Hindlimb muscle (tissue), 1 donor: ENCODE measurements at places on chromosomes 12 and 14. TPM values are rescaled to one million over a fixed set of nuclear protein-coding genes. Genes with fewer than 3 reads are reported as not detected.

GARIN6 gene
- polyA plus RNA-seq: not detected

ADCY4 gene
- polyA plus RNA-seq: 17.0 TPM

IAPP gene
- polyA plus RNA-seq: not detected

PIWIL1 gene
- 0.09 TPM for polyA plus RNA-seq

SLCO1C1 gene
- 0.59 TPM for polyA plus RNA-seq

APAF1 gene
- polyA plus RNA-seq: 27.4 TPM

CMKLR1 gene
- 4.5 TPM for polyA plus RNA-seq

C12orf56 gene
- 2.7 TPM for polyA plus RNA-seq

PRB2 gene
- polyA plus RNA-seq: not detected

TDP1 gene
- polyA plus RNA-seq: 9.4 TPM

ABHD12B gene
- polyA plus RNA-seq: 1.6 TPM

DNA sequence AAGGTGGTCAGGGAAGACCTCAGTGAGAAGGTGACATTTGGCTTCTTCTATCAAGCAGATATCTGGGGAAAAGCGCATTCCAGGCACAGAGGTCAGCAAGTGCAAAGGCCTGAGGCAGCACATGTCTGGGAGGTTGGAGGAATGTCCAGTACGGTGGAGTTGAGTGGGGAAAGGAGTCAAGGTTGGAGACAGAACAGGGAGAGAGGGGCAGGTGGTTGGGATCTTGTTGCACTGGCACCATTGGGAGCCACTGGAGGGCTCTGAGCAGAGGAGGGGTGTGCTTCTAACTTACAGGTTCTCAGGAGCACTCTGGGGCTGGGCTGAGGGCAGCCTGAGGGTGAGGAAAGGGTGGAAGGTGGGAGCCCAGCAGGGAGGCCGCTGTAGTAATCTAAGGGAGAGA lies 52.1 kb downstream of the EID3 start:
- DNase-seq: no peak

GRCh38 chr14:54665946-54666345 lies 99.0 kb downstream of the SAMD4A start:
- no peak for DNase-seq

GRCh38 chr12:19215115-19215514 lies 85.6 kb downstream of the PLEKHA5 start:
- DNase-seq: no peak

GRCh38 chr12:6222078-6222654 lies 22.0 kb downstream of the CD9 start:
- no peak for DNase-seq

DNA sequence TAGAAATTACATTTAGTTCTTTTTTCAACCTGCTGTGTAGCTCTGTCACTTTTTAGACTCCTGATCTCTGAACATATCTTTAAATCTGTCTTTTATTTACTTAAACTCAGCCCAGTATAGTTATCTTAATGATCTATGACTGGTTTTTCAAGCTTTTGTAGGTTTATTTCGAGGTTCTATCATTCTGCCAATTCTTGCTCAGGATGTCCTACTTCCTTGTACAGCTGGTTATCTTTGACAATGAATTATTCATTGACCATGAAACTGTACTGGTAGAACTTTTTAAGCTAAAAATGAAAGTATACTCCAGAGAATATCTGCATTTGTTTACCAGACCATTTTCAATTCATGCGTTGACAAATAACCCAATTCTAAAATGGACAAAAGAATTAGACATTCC lies 37.8 kb downstream of the TC2N start:
- no peak for DNase-seq

GRCh38 chr14:68756000-68756481 lies 36.8 kb downstream of the ZFP36L1 start:
- no peak for DNase-seq

DNA sequence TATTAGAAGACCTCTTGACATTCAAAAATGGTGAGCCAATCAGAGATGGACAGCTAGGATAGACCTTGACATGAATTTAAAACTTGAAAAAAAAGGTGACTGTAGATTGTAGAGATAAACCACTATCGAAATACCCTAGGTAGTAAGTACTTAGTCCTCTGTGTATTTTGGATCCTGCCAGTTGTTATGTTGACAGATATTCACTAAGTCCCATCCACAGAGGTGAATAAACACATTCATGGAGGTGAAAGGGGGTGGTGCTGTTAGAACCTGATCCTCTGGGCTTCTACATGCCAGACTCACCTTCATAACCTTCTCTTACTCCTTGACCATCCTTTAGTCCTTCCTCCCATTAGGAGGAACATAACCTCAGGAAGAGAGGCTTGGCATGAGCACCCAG lies 72.3 kb downstream of the OTX2 start:
- no peak for DNase-seq

- DNase-seq: no peak
Observed at GRCh38 chr12:8909752-8910151, 4.6 kb upstream of the PHC1 start.

DNA sequence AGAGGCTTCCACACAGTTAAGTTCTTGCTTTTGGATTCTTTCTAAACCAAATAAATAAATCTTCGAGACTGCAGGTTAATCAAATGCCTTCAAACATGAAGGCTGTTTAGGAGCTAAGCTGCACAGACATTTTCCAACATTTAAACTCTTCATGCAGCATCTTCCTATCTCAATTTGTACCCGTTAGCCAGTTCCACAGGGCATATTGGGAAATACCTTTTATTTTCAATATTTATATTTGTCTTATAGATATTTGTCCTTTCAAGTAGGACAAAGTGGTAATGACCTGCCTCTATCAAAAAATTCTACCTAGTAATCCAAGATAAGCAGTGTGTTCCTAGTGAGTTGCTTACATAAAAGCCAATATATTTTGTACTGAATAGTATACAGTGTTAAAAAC lies 373.6 kb downstream of the DIO2 start:
- DNase-seq: no peak

GRCh38 chr12:95130096-95130495 lies 56.7 kb upstream of the NR2C1 start:
- DNase-seq: no peak

- DNase-seq: no peak
Observed at GRCh38 chr14:105528586-105529318, 2.4 kb downstream of the TMEM121 start.

DNA sequence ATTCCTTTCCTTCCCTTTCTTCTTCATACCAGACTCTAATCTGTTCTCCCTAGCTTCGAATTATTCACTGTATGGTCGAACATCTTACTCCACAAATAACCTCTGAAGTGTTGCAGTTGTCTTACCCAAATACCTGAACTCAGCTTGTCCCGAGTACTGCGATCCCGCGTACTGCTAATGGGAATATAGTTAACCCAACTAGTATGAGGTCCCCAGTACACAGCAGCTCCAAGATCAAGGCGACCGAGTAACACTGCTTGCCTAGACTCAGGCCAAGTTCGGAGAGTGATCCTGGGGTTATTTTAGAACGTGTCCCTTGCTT lies 462 bp upstream of the ETNK1 start:
- no peak for DNase-seq

GRCh38 chr12:113359133-113359938 lies 949 bp downstream of the PLBD2 start:
- DNase-seq: peak; percentile 45

- DNase-seq: peak; percentile 6
Observed at GRCh38 chr12:78864870-78865463, 393 bp downstream of the SYT1 start.

GRCh38 chr14:81256289-81256960 lies 35.7 kb upstream of the GTF2A1 start:
- DNase-seq: no peak

DNA sequence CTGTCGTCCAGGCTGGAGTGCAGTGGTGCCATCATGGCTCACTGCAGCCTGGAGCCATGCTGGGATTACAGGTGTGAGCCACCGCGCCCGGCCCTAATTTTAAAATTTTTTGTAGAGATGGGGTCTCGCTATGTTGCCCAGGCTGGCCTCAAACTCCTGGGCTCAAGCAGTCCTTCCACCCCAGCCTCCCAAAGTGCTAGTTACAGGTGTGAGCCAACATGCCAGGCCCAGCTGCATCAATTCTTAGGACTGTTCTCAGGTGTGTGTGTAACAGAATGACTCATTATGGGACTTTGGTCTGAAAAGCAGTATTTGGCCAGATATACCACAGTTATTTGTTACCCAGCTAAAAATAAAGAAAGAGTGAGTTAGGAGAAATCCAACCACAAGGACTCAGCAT lies 17.4 kb downstream of the LETMD1 start:
- no peak for DNase-seq

DNA sequence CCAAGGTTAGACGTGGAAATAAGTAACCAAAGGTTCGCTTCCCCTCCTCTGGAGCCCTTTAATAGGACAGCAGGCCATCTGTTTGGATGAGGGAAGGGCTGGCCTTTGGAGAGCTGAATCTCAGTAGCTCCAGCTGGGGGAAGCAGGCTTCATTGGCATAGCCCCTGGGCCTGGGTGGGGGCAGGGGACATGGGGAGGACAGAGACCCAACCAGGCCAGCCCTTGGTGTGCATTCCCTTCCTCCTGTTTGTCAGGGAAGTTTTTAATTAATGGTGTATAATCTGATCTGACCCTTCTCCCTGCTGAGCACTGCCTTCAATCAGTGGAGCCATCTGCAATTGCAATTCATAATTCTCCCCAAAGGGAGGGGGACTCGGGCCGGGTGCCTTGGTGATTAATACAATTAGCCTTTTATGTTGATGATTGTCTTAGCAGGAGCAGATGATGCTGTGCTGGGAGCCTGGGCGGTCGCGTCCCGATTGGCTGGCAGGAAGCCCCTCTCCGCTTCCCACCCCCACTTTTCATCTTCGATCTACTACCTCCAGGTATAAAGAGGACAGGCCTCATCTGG lies 6.4 kb downstream of the AQP6 start:
- no peak for DNase-seq

GRCh38 chr12:71439613-71440344 lies at the start of gene LGR5:
Gene LGR5 (plus strand): TSS chr12:71439798. CDS start chr12:71440081, 283 bp downstream.
- peak; percentile 83 for DNase-seq

- no peak for DNase-seq
Observed at GRCh38 chr14:45531022-45531421, 278.0 kb upstream of the MIS18BP1 start.
